Upper lobe of left lung (tissue), 6 donors: ENCODE measurements at places on chromosomes 4 and X.

DNA sequence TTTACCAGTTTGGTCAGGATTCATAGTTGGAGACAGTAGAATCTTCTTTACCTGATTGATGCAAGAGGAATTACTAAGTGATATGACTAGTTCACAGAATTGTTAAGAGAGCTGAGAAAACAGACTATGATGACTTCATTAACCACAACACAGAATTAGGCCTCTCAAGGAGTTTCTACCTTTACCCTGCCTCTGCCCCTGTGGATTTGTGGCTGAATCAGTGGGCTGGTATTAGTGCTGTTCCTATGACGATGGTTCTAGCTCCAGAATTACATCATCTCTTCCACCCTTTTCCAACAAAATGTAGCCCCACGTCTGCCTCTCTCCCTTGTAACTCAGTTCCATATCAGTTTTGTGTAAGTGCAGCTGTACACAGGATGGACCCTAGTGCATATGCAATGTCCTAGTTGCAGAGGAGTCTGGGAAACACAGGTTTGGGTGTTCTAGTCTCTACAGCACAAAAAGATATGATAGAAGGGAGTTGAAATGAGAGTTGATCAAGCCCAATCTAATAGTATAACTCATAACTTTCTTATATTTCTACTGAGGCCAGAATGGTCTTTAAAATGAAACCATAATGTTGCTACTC is 99.3 kb downstream of the ANXA5 start:
- no peak for DNase-seq

DNA sequence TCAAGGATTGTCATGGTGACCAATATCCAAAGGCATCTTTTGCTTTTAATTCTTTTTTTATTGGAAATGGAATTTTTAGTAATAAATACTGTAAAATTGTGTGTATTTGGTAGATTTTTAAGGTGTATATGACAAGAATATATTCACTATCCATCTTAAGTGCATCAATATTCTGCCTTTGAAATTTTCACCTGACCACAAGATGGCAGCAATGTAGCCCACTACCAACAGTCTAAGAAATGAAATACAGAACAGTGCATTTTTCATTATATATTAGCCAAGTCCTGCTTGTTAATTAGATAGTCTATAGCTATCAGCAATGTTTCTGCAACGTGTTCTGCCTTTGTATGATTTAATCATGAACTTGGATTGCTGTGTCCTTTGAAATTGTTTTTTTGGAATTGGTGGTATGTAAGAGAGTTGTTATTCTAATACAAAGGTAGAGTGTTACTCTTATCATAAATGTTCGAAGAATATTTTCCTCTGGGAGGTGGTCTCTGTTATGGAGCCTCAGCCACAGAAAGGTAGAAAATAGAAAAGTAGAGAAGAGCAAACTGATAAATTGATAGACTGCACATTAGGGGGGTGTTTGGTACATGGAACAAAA is 38.2 kb downstream of the HPGDS start:
- no peak for DNase-seq

- no peak for DNase-seq
These were observed 119.5 kb downstream of the ARSF start for GRCh38 chrX:3160756-3161155.

GRCh38 chr4:85659610-85660218 is 184.8 kb downstream of the ARHGAP24 start:
- DNase-seq: no peak

- DNase-seq: no peak
These were observed 2.6 kb downstream of the COX18 start for GRCh38 chr4:73066928-73067327.

- DNase-seq: peak; percentile 22
These were observed 201.0 kb upstream of the ARSJ start for GRCh38 chr4:114180481-114180880.

DNA sequence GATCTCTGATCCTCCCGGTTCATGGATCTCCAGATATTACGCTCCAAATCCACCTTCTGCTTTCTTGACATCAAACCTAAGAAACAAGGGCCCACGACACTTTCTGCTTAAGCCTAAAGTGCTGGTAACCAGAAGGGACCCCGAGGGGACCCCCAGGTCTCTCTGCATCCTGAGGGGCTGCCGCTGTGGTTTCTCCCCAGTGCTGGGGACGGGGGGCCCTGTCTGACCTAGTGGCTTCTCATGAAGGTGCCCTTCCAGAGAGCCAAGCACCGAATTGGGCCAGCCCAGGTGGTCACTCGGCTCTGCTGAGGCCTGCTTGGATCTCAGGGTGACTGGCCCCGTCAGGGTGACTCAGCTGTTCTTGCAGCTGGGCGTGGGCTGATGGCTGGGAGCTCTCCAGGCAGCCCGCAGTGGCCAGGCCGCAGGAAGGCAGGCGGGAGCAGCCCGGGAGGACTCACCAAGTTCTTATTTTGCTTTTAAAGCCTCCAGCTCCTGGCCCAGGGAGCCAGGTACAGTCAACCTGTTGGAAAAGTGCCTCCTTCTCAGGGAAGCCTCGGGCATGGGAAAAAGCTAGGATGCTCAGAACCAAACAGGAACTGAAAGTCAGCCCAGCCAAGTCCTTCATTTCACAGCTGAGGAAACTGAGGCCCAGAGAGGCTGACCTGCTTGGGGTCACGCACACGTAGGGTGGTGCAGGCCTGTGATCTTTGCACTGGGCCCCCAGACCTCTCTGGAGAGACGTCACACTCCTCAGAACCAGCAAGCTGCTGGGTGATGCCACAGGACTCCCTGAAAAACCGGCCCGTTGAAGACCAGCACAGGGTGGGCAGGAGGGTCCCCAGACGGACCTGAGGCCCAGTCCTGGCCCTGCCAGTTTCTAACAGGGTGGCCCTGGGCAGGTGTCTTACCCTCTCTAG is 16.7 kb downstream of the BLOC1S4 start:
- DNase-seq: peak; percentile 86

- no peak for DNase-seq
These were observed 12.4 kb downstream of the ASB12 start for GRCh38 chrX:64218023-64218422.

GRCh38 chr4:118397623-118397979 is 44.8 kb upstream of the PRSS12 start:
- no peak for DNase-seq

DNA sequence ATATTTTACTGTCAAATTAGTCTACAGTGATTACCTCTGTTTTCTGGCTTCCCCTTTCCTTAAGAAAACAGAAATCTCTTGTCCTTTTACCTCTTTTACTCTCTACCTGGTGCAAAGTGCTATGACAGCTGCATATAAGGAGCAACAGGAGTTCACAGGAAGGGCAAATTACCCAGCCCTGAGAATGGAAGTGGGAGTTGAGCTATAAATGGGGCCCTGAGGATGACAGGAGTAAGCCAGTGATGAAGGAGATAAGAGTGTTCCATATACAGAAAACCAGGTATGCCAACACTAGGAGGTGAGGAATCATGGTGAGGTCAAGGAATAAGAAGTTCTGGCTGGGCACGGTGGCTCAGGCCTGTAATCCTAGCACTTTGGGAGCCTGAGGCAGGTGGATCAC is 4.5 kb upstream of the HSD17B13 start:
- no peak for DNase-seq

GRCh38 chr4:165737309-165737972 is 135.6 kb upstream of the TLL1 start:
- no peak for DNase-seq

GRCh38 chr4:173343832-173344397 is 9.8 kb upstream of the HMGB2 start:
- no peak for DNase-seq

- no peak for DNase-seq
These were observed 299.5 kb downstream of the ARHGAP24 start for GRCh38 chr4:85774489-85774888.

GRCh38 chrX:74349387-74349786 is 45.4 kb downstream of the ZCCHC13 start:
- no peak for DNase-seq

- no peak for DNase-seq
These were observed 84.7 kb downstream of the CENPC start for GRCh38 chr4:67460574-67460973.

DNA sequence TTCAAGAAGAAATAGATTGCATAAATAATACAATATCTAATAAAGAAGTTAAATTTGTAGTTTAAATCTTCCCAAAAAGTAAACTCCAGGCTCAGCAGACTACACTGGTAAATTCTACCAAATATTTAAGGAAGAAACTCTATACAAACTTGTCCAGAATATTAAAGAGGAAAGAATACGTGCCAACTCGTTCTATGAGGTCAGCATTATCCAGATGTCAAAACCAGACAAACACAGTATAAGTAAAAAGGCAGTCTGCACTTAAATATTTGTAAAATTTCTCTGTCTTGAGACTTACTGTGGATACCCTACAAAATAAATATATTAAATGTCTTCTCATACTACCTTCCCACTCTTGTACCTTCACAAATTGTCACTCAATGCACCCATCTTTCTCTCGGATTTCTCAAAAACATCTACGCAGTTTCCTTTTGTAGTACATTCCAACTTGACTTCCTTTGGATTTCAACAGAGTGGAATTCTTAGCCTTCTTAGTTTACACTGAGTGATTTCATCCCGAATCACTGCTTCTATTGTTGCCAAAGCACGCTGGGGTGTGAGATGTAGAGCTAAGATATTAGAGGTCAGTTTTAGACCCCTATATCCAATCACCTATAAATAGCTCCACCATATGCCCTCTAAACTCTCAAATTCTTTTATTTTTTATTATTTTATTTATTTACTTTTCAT is 71.6 kb upstream of the MAB21L2 start:
- DNase-seq: no peak

DNA sequence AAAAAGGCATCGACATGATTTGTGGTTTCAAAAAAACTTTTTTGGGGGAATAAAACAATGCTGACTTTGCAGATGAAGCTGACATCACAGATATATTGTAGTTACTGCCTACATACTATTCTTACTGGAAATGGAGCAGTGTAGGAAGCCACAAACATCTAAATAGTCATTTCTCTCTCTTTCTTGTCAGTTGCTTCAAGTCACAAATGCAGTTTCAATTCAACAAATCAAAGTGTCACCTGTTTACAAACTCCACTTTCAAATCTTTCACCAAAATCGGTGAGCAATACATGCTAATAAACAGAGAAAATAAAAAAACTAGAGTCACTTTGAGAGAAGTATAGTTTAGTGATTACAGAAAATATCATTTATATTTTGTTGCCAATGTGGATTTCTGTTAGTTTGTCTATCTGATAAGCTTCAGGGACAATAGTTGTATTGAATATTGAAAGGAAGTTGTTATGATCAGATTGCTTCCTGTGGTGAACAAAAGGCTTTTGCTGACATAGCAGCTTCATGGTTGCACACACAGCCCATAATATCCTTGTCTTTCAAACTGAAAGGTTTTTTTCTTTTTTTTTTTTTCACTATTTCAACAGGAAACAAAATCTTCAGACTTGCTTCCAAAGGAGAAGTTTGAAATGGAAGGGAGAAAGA is 49.7 kb upstream of the PTPN13 start:
- no peak for DNase-seq

DNA sequence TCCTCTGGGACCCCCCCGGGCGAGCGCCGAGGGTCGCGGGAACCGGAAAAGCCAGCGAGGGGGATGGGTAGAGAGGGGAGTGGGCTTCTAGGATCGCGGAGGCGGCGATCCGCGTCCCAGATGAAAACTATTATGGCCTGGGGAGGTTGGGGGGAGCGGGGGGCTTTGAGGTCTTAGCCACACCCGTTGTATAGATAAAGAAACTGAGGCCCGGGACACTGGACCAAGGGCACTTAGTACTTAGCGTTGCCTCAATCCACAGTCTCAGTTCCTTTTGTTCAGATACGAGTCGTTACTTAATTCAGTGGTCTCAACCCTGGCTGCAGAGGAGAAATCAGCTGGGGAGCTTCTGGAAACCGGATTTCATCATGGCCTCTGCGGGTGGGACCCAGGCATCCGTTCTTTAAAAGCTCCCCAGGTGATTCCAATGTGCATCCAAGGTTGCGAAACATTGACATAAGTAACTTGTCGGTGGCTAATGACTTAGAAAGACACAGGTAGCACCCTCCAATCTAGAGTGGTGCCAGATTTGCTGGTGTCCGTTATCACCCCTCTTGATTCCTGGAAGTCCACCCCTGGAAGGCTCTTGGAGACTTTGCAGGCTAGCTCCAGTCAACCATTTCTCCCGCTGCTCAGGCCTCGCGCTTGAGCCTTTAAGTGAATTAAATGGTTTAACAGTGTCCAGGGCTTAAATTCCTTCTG is 90.7 kb downstream of the GEMIN8 start:
- DNase-seq: no peak

GRCh38 chr4:102180046-102180445 is 165.2 kb downstream of the SLC39A8 start:
- DNase-seq: no peak

DNA sequence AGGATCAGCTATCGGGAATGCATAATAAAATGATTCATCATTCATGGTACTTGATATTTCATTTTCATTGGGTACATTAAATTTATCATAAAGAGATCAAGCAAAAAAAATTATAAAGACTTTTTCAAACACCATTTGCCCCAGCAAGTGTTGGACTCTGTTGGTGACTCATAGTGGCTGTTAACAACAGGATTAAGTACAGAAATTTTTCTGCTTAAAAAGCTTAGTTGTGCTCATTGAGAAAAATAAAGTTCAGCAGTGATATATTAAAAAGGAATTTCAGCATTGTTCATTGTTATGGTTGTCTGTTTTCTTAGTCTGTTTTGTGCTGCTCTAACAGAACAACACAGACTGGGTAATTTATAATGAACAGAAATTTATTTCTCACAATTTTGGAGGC is 86.2 kb upstream of the PCDH10 start:
- DNase-seq: no peak

DNA sequence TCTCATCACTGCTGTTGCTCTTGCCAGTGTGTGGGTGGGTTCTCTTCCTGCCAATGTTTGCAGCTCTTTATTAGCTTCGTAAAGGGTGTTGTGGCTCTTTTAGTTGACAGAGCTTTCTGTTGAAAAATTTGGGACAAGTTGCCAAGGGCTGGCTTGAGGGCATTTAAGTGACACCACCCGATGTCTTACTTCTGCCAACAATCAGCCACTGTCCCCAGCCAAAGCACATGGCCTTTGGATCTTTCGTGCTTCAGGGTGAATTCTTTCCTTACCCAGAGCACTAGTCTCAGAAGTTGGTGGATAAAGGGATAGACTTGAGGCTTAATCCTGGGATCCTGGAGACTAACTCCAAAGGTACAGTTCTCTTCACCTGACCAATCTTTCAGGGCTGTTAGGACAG is 113.6 kb downstream of the SOX3 start:
- no peak for DNase-seq

DNA sequence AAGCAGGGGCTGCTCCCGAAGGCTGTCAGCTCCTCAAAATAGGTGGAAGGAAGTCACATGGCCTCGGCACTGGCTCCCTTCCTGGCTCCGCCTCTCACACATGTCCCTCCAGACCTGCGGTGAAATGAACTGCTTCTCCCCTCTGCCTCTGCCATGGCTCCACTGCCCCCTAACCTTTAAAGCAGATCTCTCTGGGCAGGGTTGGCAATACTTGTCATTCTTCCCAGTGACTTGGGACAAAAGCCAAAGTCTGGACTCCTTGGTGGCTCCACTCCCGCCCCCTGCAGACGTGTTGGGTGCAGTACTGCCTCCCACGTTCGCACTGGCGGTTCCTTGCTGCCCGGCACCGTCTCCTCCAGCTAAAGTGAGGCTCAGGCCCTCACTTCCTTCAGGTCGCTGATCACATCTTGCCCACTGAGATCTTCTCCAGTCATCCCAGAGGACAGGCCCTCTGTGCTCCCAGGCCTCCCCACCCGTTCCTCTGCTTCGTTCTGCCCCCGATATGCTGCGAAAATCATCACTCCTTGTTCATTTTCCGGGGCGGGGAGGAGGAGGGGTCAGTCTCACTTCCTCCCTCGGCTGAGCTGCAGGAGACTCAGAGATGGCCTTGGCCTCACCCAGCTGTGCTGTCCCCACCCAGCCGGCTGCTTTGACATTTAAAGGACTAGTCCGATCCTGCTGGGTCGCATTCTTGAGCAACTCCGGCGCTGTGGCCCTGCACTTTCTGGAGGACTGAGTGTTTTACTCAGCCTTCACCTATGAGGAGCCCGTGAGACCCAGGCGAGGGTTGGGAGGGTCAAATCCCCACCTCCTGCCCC is 97.4 kb downstream of the PHKA2 start:
- peak; percentile 87 for DNase-seq
